ENCODE measurements at places on chromosomes 4 and X.

DNA sequence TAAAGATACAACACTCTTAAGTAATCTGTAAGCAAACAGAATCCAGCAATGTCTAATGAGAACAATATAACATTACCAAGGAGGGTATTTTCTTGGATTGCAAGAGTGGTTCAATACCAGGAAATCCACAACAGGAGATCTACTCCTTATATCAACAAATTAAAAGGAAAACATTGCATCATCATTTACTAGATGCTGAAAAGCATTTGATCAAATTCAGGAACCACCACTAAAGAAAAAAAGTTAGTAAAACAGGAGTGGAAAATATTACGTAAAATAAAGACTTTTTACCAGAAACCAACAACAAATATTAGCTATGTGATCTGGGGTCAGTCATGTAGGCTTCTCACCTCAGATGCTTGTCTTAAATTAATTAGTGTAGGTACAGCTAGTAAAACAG lies 66.8 kb upstream of the MAB21L2 start:
- H3K36me3 ChIP-seq = no peaks in the 10 kb centered on the region
- H3K4me3 ChIP-seq = no peak overlapping the region
- DNase-seq = no peak
- H3K27ac ChIP-seq = no peak overlapping the region

DNA sequence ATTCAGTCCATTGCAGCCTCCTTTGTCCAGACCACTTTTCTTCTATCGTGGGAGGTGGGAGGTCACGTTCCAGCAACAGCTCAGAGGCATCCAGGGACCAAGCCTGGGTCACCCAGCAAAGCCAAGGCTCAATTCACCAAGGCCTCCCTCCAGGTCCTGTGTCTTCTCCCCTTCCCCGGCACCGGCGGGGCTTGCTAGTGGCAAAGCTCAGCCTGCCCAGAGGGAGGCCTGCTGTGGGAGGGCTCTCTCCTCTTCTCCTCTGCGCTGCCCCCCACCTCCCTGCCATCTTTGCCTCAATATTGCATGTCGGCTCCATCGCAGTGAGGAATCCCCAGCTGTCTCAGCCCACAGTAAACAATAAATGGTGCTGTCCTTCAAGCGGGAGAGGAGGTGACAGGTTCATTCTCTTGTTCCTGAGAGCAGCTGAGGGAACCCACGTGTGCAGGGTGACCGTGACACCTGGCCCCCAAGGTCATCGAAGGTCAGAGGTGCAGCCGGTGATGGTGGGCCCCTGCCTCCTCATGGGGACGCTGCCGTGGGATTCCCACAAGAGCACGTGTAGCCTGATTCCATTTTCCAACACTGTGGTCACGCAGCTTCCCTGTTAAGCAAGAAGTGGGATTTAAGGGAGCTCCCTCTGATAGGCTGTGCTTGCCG lies 111.5 kb upstream of the PSAPL1 start:
- H3K27ac ChIP-seq = no peak overlapping the region
- no peak overlapping the region for H3K4me3 ChIP-seq
- no peaks in the 10 kb centered on the region for H3K36me3 ChIP-seq
- H3K27me3 ChIP-seq = peaks cover 7% of the 10 kb centered on the region

DNA sequence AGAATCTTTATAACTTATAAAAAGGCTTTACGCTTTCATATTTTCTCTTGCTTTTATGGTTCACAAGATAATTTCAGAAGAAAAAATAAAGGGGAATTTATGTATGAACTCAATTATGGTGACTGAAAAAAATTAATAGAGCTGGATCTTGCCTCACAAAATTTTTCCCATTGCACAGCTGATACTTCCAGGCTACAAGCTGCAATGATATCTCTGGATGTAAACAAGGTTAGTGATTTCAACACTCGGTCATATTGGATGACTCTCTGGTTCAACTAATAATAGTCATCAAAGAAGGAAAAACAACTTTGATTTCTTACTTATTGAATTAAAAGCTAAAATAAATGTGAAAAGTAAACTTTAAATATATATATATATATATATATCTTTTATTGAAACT lies 868.0 kb downstream of the FAT4 start:
- H3K4me3 ChIP-seq = no peak overlapping the region
- no peaks in the 10 kb centered on the region for H3K4me1 ChIP-seq
- no peaks in the 10 kb centered on the region for H3K36me3 ChIP-seq
- H3K27ac ChIP-seq = no peak overlapping the region

DNA sequence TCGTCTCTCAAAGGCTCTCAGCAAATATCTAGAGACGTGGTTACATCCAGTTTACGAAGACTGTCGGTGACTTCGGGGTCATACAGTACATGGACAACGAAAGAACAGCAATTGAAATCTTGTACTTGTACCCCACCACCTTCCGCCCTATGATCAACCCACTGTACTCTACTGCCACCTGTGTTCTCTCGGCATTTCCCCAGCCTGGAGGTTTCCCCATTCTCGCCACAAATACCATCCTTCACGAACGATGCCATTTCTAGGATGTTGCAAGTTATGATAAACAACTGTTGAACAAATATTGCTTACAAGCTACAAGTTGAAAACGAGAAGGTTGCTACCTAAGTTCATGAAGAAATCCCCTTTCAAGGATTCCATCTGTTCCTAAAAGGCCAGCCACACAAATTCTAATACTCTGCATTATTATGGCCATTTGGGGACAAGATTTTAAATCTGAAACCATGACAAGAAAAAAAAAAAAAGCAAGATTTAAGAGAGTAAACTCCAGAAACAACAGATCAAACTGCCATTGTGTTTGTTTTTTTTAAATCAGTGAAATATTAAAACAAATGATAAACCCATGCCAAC lies 1.6 kb downstream of the APBB2 start:
- H3K4me1 ChIP-seq = peaks cover 46% of the 10 kb centered on the region
- no peak for DNase-seq
- H3K36me3 ChIP-seq = peaks cover 4% of the 10 kb centered on the region
- peaks cover 23% of the 10 kb centered on the region for H3K27me3 ChIP-seq
- H3K4me3 ChIP-seq = peak overlapping the region; percentile 90

GRCh38 chr4:7253341-7253700 lies 61.0 kb downstream of the SORCS2 start:
- no peaks in the 10 kb centered on the region for H3K27me3 ChIP-seq
- H3K4me1 ChIP-seq = peaks cover 48% of the 10 kb centered on the region
- H3K27ac ChIP-seq = no peak overlapping the region
- DNase-seq = no peak
- no peak overlapping the region for H3K4me3 ChIP-seq

- DNase-seq = no peak
- no peak overlapping the region for H3K4me3 ChIP-seq
- no peaks in the 10 kb centered on the region for H3K4me1 ChIP-seq
Measured at GRCh38 chr4:157303471-157303960, 83.0 kb downstream of the GRIA2 start.

All from nephron progenitor cell (in vitro differentiated cells).